8988T (cell line): ENCODE measurements at places on chromosomes 6 and 20.

- DNase-seq: no peak
These were observed 57.9 kb upstream of the MLN start for GRCh38 chr6:33861722-33862121.

DNA sequence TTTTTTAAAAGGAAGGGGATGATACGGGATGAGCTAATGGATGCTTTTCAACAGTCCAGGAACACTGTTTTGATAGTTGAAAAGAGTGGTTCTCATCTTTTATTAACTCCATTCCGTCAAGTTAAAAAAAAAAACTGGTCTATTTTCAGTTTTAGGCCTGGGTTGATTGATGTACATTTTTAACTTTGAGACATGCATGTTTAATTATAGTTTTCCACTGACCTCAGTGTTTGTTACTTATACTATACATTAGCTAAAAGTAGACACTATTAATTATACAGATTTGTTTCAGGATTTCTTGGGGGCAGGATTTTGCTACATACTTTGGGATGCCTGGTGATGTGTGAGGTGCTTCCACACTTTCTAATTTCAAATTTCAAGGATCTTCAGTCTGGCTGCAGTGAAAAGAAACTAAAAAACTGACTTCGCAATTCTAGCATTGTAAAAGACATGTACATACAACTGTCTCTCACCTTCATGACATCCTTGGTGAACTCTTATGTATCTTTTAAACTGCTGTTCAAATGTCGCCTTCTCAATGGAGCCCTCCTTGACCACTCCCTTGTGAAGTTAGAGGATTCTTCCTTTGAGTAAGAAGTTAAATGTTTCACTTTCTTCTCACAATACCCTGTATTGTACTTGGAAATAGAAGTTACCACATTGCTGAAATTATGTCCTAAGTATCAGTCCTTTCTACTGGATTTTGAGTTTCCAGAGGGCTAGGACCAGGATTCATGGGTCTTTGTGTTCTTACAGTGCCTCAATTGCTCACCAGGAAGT lies 101.7 kb downstream of the TSHZ2 start:
- DNase-seq: no peak

DNA sequence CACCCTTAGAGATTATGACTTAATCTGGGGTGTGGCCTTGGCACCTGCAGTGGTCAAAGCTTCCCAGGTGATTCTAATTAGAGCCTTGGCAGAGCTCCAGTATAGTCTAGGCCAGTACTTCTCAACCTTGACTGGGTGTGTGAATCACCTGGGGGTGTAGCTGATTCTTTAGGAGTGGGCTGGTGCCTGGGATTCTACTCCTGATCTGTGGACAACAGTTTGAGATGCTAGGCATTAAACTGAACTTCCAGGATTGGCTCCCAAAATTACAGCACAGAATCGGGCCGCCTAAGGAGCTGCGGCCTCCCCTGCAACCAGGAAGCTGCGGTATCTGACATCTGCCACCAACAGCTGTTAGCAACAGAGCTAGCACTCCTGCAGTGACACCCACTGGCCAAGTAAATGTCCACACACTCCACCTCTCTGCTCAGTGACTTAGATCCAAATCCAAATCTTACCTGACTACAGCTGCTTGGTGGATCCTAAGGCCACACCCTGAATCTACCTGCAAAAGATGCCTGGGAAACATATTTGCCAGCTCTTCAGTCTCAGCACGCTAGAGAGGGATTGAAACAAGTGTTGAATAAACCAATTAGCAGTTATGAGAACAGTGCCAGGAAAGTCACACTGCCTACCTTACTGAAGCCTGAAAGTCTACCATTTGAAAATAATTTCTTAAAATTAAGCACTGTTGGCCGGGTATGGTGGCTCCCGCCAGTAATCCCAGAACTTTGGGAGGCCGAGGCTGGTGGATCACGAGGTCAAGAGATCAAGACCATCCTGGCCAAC lies 126.7 kb downstream of the UNC5CL start:
- no peak for DNase-seq

GRCh38 chr6:111032484-111033140 lies 50.8 kb downstream of the RPF2 start:
- DNase-seq: no peak
